ENCODE measurements at places on chromosomes 1 and 21.

DNA sequence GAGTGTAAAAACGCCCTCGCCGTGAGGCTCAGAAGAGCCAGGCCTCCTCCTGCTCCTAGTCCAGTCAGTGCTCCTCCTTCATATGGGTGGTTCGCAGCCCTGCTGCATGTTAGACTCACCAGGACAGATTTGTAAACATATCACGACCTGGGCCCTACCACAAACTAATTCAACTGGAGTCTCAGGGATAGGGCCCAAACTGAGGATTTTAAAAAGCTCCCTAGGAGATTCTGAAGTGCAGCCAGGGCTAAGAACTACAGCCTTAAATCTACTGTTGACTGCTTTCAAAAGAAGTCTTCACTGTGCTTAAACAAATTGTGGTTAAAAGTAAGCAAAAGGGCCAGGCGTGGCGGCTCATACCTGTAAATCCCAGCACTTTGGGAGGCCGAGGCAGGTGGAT lies 57.0 kb downstream of the CAMTA1 start:
- no peak for DNase-seq

GRCh38 chr1:169368406-169368769 lies 393 bp downstream of the BLZF1 start:
- no peak for DNase-seq

- DNase-seq = no peak
Measured at GRCh38 chr1:67336783-67337182, 29.1 kb downstream of the IL12RB2 start.

DNA sequence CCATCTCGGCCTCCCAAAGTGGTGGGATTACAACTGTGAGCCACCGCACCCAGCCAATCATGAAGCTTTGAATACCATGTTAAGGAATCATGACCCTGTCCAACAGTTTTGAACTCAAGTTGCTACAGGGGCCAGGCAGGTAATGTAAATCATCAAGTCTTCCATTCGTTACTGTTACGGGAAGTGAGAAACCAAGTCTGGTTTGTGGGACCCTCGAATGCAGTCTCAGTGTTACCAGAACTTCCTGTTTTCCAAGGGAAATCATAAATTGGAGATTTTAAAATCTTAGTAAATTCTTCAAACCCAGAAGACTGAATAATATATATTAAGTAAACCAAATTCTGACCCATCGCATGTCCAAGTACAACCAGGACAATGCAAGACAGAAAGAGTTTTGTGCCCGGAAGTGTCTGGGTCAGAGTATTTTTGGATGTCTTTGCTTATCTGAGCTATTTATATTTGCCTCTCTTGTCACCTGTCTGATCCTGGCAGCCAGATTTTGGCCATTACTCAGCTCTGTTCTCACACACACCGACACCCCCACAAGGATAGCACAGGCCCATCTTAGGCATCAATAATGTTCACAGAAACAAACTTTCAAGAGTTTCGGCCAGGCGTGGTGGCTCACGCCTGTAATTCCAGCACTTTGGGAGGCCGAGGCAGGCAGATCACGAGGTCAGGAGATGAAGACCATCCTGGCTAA lies 8.8 kb downstream of the ATP5IF1 start:
- DNase-seq = no peak

GRCh38 chr1:160032165-160032820 lies 503 bp upstream of the PIGM start:
- DNase-seq = no peak

- DNase-seq = no peak
Measured at GRCh38 chr1:208604295-208604694, 360.1 kb upstream of the PLXNA2 start.

- no peak for DNase-seq
Measured at GRCh38 chr1:43990271-43991199, 864 bp upstream of the CCDC24 start.

GRCh38 chr21:42704861-42705260 lies 51.4 kb downstream of the PDE9A start:
- no peak for DNase-seq

- DNase-seq = no peak
Measured at GRCh38 chr1:20183035-20183434, 2.9 kb upstream of the UBXN10 start.

GRCh38 chr1:39646232-39647081 lies 7.0 kb upstream of the HEYL start:
- DNase-seq = no peak

GRCh38 chr1:212987702-212988322 lies 27.9 kb downstream of the ANGEL2 start:
- no peak for DNase-seq

DNA sequence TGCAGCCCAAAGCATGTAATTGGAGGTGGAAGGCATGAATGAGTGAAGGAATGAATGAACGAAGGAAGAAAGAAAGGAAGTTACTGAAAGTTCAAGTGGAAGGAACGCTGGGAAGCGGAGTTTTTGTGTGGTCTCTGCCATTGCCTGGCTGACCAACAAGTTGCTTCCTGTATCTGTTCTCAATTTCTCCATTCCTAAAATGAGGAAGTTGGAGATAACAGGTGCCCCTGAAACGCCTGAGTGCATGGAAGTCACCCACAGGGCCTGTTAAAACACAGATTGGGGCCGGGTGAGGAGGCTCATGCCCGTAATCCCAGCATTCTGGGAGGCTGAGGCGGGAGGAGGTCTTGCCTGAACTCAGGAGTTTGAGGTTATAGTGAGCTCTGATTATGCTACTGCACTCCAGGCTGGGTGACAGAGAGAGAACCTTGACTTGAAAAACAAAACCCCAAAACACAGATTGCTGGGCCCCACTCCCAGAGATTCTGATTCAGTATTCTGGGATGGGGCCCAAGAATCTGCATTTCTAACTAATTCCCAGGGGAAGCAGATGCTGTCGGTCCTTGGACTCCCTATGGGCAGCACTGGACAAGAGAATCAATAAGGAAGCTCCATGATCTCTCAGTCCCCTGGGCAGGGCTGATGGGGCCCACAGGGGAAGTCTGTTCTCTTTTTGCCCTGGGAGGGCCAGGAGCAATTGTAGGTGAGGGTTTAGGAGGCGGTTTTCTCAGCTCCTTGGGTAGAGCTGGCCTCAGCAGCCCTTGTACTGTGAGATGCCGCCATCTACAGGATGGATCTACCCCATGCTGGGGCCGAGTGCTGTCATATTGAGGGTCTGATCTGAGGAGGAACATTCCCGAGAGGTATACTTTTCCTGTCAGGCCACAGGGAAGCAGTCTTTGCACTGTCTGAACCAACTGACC lies 3.3 kb upstream of the CNR2 start:
- DNase-seq = peak; percentile 28

DNA sequence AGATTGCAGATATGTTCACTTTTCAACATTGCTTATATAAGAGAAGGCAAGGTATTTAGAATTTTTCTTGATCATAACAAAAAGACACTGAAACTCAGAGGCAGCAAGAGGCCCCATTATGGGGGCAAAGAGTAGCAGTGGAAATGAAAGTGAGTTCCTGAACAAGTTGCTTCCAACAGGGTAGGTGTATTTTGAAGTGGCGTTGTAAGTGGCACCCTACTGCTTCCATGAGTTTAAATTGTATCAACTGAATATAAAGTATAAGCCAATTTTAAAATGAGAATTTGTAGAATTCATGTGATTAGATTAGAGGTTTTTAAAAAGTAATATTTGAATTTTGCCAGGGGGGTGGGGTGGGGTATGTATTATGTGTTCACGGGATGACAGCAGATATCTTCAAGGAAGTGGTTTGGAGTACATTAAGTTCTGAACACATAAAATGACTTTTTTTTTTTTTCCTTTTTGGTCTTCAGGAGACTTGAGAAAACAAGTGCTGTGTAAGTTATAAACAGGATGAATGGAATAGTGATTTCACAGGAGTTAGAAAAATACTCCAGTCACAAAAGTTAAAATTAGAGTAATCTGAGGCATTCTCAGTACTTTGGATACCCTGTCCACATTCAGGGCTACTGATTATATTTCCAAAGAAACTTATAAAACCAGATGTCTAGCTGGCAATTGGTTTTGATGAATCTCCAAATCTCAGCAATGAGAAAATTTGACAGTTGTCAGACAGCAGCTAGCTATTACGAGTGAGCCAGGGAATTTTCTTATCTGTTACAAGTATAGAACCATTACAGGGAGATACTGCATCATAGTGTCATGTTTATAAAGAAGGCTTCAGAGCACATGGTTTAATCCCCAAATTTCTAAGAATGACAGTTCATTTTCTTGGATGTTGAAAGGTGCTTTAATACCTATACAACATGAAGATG lies 182.0 kb downstream of the ST6GALNAC3 start:
- DNase-seq = no peak

DNA sequence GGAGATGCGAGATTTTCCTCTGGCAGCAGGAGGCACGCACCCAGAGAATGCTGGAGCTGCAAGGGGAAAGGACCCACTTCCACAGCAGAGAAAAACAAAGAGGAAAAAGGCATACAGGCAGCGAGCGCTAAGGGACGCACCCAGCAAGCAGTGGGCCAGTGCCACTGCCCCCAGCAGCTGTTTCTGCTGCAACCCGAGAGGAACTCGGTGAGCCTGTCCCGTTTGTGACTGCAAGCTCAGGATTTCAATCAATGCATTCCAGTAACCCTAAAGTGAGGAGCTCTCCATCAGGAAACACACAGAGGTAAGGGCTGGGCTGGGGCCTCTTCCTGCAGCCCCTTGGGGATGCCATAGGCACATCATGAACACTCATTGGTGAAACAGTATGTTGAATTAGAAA lies 58.7 kb downstream of the ACP6 start:
- no peak for DNase-seq

- no peak for DNase-seq
Measured at GRCh38 chr21:36388096-36388495, 2.9 kb downstream of the CHAF1B start.

GRCh38 chr1:35835398-35835797 lies 27.6 kb downstream of the AGO4 start:
- no peak for DNase-seq
